Cardiac muscle cell (in vitro differentiated cells and primary cell): ENCODE measurements at places on chromosomes 3 and 15.

DNA sequence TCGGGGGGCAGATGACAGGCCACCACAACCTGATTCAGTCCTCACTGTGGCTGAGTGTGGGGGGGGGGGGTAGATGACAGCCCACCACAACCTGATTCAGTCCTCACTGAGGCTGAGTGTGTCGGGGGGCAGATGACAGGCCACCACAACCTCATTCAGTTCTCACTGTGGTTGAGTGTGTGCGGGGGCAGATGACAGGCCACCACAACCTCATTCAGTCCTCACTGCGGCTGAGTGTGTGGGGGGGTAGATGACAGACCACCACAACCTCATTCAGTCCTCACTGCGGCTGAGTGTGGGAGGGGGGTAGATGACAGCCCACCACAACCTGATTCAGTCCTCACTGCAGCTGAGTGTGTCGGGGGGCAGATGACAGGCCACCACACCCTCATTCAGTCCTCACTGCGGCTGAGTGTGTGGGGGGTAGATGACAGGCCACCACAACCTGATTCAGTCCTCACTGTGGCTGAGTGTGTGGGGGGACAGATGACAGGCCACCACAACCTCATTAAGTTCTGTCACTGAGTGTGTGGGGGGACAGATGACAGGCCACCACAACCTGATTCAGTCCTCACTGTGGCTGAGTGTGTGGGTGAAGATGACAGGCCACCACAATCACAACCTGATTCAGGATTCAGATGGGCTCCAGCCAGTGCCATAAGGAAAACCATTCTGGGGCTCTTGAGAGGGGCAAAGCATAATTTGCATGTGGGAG lies 16.9 kb downstream of the ZNF717 start:
- no peaks in the 10 kb centered on the region for H3K27me3 ChIP-seq
- no peaks in the 10 kb centered on the region for H3K4me1 ChIP-seq
- no peak overlapping the region for H3K4me3 ChIP-seq
- no peak for DNase-seq
- H3K36me3 ChIP-seq = no peaks in the 10 kb centered on the region

DNA sequence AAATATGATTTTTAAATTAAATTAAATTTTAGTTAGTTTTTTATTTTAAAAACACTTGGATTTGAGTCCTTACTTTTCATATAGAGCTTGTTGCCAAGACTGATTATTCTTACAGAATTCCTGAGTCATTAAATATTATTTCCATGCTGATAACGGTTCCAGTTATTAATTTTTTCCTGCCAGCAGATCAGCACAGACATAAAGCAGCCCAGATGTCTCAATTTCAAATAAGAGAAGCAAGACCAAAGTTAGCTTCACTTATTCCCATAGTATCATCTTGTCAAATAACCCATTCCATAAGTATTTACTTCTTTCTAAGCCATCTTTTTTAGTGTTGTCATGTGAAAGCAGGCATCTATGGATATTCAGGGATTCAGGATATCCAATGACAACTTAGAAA lies 75.3 kb downstream of the SSR3 start:
- H3K4me3 ChIP-seq = no peak overlapping the region
- no peak overlapping the region for H3K27ac ChIP-seq
- H3K36me3 ChIP-seq = no peaks in the 10 kb centered on the region

- no peak overlapping the region for H3K27ac ChIP-seq
- H3K4me3 ChIP-seq = no peak overlapping the region
- H3K27me3 ChIP-seq = no peaks in the 10 kb centered on the region
- H3K36me3 ChIP-seq = no peaks in the 10 kb centered on the region
Measured at GRCh38 chr15:31206386-31207181, 105.1 kb upstream of the TRPM1 start.

- H3K4me1 ChIP-seq = peaks cover 3% of the 10 kb centered on the region
- peak overlapping the region; percentile 9 for H3K27ac ChIP-seq
- no peaks in the 10 kb centered on the region for H3K27me3 ChIP-seq
- no peaks in the 10 kb centered on the region for H3K36me3 ChIP-seq
- no peak overlapping the region for H3K4me3 ChIP-seq
- no peak for DNase-seq
Measured at GRCh38 chr3:120101624-120102023, 7.4 kb upstream of the GSK3B start.

DNA sequence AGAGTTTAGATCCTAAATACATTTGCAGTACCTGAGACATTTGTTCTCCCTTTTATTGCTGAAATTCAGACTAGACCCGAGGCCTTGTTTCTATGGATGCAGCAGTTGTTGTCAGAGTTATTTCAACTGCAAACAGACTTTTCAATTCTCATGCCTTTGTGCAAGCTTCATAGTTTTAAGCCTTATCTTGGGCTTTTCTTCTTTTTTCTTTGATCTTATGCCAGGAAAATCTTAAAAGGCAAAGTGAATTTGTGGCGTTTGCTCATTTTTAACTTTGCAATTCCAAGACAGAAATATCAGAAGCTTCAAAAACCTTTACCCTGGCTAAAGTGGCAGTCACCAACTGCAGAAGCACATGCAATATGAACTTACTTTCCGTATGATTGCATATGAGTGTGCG lies 576.7 kb downstream of the DIPK2A start:
- no peaks in the 10 kb centered on the region for H3K27me3 ChIP-seq
- H3K4me1 ChIP-seq = peaks cover 15% of the 10 kb centered on the region
- no peaks in the 10 kb centered on the region for H3K36me3 ChIP-seq
- H3K4me3 ChIP-seq = no peak overlapping the region
- no peak overlapping the region for H3K27ac ChIP-seq

DNA sequence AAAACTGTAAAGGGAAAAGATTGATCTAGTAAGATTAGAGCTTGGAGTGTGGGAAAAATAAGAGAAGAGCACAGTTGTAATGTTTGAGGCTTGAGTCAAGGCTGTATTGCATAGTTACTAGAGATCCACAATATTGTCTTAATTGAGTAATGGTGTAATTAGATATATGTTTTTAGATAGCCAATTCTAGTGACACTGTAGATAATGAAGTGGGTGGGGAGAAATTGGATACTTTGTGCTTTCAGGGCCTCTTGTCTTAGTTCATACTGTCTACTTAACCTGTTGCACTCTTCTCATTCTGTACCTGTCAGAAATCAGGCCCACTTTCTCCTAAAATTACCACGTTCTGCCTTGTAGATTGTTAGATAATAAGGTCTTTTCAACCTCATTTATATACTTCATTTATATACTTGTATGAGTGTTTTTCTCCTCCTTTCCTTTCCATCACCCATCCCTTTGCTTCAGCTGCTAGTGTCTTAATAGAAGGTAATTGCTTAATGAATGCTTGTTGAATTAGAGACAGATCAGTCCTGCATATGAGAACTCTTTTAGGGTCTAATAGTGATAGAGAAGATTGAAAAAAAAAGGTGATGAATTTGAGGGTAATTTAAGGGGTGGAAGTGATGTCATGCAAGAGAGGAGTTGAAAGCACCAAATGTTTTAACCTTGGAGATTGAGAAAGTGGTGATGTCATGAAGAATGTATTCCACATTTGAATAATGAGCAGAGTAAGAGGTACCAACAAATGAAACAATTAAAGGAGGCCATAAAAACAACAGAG lies 32.0 kb downstream of the PIK3CA start:
- H3K4me3 ChIP-seq = no peak overlapping the region
- peak overlapping the region; percentile 3 for H3K27ac ChIP-seq
- H3K27me3 ChIP-seq = no peaks in the 10 kb centered on the region
- DNase-seq = no peak
- H3K36me3 ChIP-seq = no peaks in the 10 kb centered on the region
